HCT116 (cell line): ENCODE measurements at places on chromosomes 12 and 14. TPM values are rescaled to one million over a fixed set of nuclear protein-coding genes. Genes with fewer than 3 reads are reported as not detected.

SLC25A47 gene
- 0.17 TPM for total RNA-seq

TEX22 gene
- total RNA-seq, result 3.8 TPM

KRT80 gene
- total RNA-seq, result 8.8 TPM

CD27 gene
- 0.25 TPM for total RNA-seq

CLEC2B gene
- not detected for total RNA-seq

MRPL42 gene
- 120 TPM for total RNA-seq

FOXM1 gene
- 85.1 TPM for total RNA-seq

GATC gene
- 48.7 TPM for total RNA-seq
